NCI-H1417 treated with DMSO at 0.1 percent for 48 hours (cell line): ENCODE measurements at places on chromosomes 5 and 9.

- DNase-seq = no peak
These were observed 3.4 kb downstream of the SARDH start for GRCh38 chr9:133734590-133735414.

DNA sequence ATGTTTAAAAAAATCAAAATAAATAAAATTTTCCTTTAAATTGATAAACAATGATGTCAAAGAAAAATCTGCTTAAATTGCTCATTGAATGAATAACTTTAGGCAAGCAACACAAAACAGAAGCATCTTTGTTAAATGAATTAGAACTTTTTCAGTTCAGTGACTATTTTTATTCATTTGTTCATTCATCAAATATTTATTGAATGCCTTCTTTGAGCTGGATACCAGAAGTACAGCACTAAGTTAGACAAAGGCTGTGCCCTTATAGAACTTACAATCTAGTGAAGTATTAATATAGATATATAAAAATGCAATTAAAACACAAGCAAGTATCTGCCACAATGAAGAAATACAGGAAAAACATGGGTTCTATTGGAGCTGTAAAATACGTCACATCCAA lies 10.8 kb downstream of the FNIP1 start:
- no peak for DNase-seq

GRCh38 chr9:86655147-86655546 lies 292.2 kb downstream of the GAS1 start:
- no peak for DNase-seq

GRCh38 chr5:143165049-143165880 lies 238.2 kb downstream of the NR3C1 start:
- DNase-seq = no peak

DNA sequence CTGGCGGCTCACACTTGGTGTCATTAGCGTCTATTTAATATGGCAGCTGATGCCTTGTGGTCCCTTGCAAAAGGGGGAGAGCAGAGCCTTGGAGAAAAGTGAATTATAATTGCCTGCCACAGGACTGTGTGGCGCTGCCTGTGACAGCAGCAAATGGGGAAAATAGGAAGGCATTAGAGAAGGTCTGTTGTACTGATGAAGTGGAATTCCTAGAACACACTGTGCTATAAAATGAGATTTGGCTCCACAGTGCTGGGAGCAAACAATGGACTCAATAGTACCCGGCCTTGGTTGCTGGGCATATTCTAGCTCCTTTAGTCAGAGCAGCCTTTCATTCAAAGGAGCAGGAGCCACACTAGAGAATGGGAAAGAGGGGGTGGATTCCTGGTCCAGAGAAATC lies 21.3 kb downstream of the SEMA6A start:
- DNase-seq = no peak

DNA sequence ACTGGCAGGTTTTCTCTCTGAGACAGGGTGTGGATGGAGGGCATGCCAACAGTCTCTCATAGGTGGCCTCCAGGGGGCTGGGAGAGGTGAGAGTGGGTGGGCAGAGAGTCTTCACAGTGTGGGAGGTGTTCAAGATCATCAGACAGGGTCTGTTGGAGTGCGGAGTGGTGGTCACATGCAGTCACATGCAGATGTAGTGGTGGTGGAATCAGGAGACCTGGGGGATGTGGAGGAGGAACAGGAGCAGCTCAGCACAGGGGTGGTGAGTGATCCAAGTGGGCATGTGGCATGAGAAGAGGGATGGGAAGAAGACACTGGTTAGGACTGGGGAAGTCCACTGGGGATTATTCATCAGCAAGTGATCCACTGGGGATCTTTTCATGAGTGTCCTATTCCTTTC lies 5.8 kb downstream of the GM2A start:
- DNase-seq = no peak

- DNase-seq = no peak
These were observed 266.5 kb upstream of the EFNA5 start for GRCh38 chr5:107937204-107937603.

DNA sequence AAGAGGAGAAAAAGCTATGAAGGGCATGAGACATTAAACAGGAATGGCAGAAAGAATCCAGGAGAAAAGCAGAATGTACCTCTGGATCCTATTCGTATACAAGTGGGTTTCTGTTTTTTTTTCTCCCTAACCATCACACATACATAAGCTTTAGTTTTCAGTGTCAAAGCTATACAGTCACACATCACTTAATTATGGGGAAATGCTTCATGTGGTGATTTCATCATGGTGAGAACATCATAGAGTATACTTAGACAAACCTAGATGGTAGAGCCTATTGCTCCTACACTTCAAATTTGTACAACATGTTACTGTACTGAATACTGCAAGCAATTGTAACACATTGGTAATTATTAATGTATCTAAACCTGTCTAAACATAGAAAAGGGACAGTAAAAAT lies 290.6 kb downstream of the AOPEP start:
- DNase-seq = no peak

- DNase-seq = no peak
These were observed 148.3 kb downstream of the IRX2 start for GRCh38 chr5:2603272-2603575.

- DNase-seq = no peak
These were observed 935.7 kb upstream of the NUDT12 start for GRCh38 chr5:104498281-104498680.

- DNase-seq = no peak
These were observed 158.5 kb upstream of the PTGER4 start for GRCh38 chr5:40521108-40521785.

- no peak for DNase-seq
These were observed 137.7 kb upstream of the ALDH1B1 start for GRCh38 chr9:38254756-38255155.

DNA sequence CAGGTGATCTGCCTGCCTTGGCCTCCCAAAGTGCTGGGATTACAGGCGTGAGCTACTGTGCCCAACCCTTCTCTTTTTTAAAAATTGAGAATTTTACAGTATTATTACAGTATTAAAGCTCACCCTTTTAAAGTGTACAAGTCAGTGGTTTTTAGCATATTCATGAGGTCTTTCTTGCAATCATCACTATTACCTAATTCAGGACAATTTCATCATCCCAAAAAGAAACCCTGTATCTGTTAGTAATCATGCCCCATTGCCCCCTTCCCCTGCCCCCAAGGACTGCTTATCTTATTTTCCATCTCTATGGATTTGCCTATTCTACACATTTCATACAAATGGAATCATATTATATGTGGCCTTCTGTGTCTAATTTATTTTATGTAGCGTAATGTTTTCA lies 22.6 kb upstream of the MEGF9 start:
- DNase-seq = no peak

DNA sequence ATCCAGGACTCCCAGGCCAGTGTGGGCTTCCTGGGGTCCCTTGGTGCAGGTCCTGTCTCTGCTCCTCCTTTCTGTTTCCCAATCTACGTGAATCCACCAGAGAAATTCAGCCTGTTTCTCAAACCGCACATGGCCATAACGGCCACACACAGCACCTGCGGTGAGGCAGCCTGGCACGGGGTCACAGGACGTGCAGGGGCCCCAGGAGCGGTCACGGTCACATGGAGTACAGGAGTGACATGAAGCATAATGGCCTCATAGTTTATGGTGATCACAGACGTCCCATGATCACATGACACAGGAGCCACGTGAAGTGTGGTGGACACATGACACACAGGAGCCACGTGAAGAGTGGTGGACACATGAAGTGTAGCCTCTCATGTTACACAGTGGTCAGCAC lies 248.5 kb upstream of the IRX4 start:
- DNase-seq = no peak

DNA sequence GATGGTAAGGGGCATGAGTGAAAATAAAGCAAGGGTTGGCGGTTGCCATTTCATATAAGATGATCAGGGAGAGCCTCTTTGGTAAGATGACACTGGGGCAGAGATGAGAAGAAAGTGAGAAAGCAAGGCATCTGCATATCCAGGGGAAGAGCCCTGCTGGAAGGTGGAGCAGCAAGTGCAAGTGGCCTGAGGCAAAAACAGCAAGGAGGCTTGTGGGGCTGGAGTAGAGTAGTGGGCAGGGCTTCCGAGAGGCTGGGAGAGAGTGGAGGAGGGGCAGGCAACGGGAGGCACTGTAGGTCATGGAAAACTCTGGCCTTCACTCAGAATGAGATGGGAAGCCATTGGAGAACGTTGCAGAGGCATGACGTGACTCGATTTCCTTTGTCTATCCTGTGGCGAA lies 199.2 kb downstream of the ARHGEF28 start:
- DNase-seq = no peak

DNA sequence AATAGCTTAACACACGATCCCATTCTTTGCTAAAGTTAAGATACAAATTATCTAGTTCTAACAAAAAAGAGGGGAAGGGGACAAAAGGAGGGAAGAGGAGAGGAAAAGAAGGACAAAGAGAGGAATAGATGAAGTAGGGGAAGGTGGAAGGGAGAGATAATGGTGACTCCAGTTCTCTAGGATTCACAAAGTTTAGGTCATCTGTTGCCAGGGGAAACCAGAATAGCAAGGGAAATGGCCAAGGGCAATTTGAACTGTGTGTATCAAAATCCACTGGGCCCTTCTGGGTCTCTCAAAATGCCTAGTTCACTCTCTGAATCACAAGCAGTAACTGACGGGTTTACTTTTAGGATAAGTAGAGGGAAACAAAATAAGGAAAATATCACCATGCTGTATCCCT lies 7.6 kb downstream of the SLC24A2 start:
- no peak for DNase-seq

GRCh38 chr9:7300484-7300883 lies 499.1 kb downstream of the DMAC1 start:
- no peak for DNase-seq

GRCh38 chr5:150638488-150639376 lies 1.7 kb upstream of the SYNPO start:
- DNase-seq = no peak

GRCh38 chr5:132072070-132072469 lies 1.5 kb upstream of the CSF2 start:
- DNase-seq = no peak

DNA sequence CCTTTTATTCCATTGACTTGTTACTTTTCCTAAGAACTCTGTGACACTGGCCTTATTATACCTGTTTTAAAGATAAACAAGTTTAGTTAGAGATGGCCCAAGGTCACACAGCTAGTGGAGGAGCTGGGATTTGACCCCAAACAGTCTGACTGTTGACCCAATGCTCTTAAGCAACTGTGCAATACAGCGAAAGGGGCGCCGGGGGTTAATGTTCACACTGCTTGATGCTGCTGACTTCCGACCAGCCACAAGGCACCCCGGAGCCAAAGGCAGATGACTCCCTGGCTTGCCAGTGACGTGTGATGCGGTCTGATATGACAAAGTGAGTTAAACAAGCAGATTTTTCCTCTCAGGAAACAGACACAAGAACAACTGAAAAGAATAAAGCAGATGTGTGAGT lies 23.9 kb downstream of the PIK3R1 start:
- DNase-seq = no peak

DNA sequence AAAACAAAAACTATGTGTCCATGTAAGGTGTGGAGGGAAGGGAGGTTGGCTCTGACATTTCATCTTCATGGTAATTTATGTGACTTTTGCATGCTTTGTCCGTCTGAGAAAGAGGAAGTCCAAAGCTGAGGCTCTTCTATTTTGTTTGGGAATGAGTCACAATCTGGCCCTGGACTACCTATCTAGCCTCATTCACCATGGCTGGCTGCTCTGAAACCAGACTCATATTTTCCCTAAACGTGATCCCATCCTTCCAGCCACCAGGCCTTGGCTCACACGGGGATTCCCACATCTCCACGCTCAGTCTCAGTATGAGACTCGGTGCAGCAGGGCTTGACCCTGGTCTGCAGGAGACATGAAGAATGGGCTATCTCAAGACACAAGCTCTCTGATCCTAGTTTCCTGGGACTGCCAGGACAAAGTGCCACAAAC lies 672.8 kb downstream of the ACTL7B start:
- no peak for DNase-seq

GRCh38 chr5:50898966-50899365 lies 232.5 kb downstream of the PARP8 start:
- DNase-seq = no peak

- DNase-seq = no peak
These were observed 25.5 kb downstream of the PLAC8L1 start for GRCh38 chr5:146079695-146080373.

- DNase-seq = no peak
These were observed 25.8 kb upstream of the COL15A1 start for GRCh38 chr9:98917746-98918487.

- no peak for DNase-seq
These were observed 1.9 kb downstream of the MIGA2 start for GRCh38 chr9:129038109-129038852.

GRCh38 chr9:1298046-1298445 lies 247.9 kb downstream of the DMRT2 start:
- no peak for DNase-seq

GRCh38 chr9:116409129-116409528 lies 255.5 kb downstream of the PAPPA start:
- no peak for DNase-seq

DNA sequence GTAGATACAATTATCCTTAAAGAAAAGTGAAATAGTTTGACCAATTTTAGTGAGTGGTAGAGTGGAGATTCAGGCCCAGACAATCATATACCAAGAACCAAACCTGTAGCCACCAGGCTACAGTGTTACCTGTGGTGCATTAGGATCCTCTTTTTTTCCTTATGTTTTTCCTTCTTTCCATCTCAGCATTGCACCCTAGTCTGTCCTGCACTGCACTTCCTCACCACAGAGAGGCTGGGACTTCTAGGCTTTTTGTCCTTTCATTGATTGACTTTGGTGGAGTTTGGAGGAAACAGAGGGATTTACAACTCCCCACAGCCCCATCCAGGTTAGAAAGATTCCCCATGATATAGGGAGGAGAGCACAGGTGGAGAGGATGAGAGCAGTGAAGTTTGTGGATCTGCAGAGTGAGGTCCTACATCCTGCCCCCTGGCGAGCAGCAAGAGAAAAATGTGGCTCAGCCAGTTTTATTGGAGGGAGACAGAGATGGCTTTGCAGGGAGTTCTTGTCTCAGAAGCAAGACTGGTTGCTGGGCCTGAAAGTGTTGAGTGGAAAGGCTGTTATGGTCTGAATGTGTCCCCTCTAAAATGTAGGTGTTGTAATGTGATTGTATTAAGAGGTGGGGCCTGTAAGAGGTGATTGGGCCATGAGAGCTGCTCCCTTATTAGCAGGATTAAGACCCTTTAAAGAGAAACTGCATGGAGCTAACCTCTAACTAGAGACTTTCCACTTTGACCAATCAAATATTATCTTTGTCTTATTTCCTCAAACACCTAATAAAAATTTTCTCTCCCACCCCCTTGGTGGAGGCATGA lies 36.2 kb downstream of the KIF4B start:
- no peak for DNase-seq

GRCh38 chr5:132383261-132383660 lies 13.8 kb downstream of the SLC22A5 start:
- no peak for DNase-seq

DNA sequence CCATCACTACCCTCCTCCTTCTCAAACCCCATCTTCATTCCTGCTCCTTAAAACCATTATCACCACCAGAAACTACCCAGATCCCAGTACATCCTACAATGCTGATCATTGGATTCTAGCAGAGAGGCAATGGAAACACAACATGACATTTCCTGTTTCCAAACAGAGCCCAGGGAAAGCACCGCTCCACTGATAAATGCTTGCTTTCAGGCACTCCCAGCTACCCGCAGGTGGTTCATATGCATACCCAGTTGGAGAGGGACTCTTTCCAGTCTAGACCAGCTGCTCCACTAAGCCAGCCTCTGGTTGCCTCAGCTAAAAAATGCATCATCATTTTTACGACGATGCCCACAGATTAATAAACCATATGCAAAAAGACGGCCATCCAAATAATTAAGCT lies 39.2 kb upstream of the ACO1 start:
- DNase-seq = no peak
